Stomach (tissue), 19 donors: ENCODE measurements at places on chromosomes 5 and 9. TPM values are rescaled to one million over a fixed set of nuclear protein-coding genes. Genes with fewer than 3 reads are reported as not detected.

DNA sequence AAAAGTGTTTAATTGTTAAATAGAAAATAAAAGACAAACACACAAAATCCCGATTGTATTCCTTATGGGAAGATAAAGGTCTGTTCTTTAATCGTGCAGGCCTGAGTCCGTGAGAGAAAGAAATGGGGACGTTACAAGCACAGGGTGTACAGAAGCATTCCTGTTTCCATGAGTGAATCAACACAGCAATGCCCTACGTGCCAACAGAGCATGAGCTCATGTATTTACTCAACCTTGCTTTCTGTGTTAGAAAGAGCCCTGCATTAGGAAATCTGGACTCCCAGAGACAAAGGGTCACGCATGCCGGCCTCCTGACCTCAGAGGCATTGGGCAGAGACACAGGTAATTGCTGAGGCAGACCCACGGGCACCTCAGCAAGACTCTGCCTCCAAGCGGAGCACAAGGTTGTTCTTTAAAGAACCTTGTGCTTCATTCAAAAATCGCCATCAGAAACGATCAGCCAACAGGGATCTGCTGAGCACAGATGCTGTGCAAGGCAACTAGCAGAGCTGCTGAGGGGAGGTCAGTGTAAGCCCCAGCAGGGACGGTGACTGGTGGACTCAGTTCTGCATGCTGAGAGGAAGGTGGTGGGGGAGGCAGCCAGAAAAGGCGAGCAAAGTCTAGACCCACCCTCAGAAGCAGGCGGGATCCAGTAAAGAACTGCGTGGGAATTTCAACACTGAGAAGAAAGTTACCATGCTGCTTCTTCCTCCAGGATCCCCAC lies 101.0 kb downstream of the TLE1 start:
- peak; percentile 86 for DNase-seq

- no peak for DNase-seq
Measured at GRCh38 chr9:124676159-124676551, 95.0 kb downstream of the NR6A1 start.

DNA sequence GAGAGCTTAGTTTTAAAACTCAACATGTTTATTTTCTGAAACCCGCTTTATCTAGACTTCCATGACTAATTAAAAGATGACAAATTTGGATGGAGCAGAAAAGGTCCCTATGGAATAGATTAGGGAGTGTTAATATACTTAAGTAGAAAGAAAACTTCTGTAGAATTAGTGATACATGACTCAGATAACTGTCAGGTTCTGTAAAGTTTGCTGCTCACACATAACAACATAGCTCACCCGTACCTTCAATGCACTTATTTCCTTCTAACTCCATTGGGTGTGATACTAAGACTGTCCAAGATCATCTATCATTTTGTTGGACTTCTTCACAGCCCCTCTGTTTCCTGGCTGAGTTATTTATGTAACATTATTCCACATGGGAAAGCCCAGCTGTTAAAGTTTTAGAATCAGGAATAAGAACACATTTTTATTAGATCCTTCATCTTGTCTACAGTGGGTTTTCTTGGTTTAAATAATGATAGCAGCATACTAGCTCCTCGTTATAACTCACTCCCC lies 27.8 kb downstream of the TMEM167A start:
- no peak for DNase-seq

DNA sequence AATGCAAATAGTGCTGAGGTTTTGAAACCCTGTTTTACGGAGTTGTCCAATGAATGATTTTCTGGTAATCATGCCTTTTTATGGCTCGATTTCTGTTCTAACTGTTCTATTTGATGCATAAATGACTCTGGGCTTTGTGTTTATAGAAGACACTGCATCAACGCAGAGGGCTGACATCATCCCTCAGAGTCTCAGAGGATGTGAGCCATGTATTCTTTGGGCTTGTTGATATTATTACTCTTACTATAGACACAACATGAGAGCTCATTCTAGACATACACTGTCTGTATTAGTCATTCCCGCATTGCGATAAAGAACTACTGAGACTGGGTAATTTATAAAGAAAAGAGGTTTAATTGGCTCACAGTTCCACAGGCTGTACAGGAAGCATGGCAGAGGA lies 31.6 kb downstream of the CDH6 start:
- DNase-seq: no peak

GRCh38 chr9:91047529-91047928 lies 245.9 kb downstream of the SYK start:
- no peak for DNase-seq

DNA sequence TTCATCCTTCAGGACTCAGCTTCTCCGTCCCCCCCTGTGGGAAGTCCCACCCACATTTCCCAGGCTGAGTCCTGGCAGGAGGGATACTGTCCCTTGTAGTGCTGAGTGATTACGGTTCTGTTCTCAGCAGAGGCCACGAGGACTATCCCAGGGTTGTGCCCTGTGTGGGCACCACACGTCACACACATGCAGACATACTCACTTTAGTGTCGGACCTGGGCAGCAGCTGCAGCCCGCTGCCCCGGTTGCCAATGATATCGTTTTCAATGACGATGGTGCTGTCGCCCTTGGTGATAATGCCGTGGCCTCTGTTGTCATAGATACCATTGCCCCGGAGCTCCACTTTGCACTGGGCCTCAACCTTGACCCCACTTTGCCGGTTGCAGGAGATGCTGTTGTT lies 32.2 kb downstream of the POLR1E start:
- no peak for DNase-seq

GRCh38 chr5:61023131-61023530 lies 78.1 kb downstream of the NDUFAF2 start:
- no peak for DNase-seq

GRCh38 chr9:121498150-121498486 lies 1.5 kb downstream of the GGTA1 start:
- DNase-seq: peak; percentile 56

DIPK1B gene
- polyA plus RNA-seq: 4.7 TPM

ABCA1 gene
- 3.3 TPM for polyA plus RNA-seq

C8G gene
- 2.3 TPM for polyA plus RNA-seq

PAX5 gene
- polyA plus RNA-seq: not detected

SLC6A19 gene
- 0.13 TPM for polyA plus RNA-seq
